Stimulated activated naive B cell treated with anti-CD40 and anti-IgM and Interleukin-4, amounts not matched to agents 10 μg/mL and 1 μg/mL and 100 μg/mL, for 72 hours (primary cell): ENCODE measurements at places on chromosomes 4 and X.

DNA sequence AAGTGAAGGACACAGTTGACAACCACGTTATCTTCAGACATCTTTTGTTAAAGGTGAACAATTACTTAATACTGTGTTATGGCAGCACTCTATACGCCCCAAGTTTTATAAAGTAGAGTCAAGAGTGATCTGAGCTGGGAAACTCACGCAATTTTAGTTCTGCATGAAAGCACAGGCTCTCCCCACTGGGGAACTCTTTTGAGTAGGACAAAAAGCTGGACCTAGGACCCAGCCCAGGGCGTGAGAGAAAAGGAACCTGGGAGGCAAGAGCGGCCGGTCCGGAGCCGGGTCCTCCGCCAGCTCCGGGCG lies 152.6 kb upstream of the SLC4A4 start:
- no peak for DNase-seq

DNA sequence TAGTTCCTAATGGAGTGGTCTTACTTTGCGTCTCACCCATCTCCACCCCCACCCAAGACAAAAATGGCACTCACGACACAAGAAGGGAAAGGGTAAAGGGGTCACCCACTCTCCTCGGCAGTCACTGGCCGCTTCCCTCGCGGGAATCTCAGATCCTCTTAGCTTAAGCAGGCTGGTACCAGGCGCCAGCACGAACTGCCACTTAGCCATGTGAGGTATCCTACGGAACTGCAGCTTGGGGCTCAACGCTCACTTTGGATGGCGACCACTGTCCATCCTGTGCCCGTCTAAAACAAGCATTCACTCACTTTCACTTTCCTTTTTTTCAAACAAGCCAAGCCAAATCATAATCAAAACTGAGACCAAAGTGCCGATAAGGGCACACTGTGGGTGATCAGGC lies 14.6 kb upstream of the MAGIX start:
- DNase-seq: no peak

- DNase-seq: no peak
Observed at GRCh38 chr4:6731780-6732179, 15.8 kb downstream of the BLOC1S4 start.

- no peak for DNase-seq
Observed at GRCh38 chr4:8818063-8818881, 53.4 kb downstream of the HMX1 start.

GRCh38 chr4:77449171-77449570 lies 156.4 kb upstream of the CXCL13 start:
- no peak for DNase-seq
